Stimulated activated CD4-positive, alpha-beta T cell treated with anti-CD3 and anti-CD28 coated beads, Interleukin-4, amount 100 ng/mL, for 1 hour (primary cell): ENCODE measurements at places on chromosomes 16 and 17.
A peak's percentile ranks its signal among the peaks of the same experiment; 100 is the strongest.

DNA sequence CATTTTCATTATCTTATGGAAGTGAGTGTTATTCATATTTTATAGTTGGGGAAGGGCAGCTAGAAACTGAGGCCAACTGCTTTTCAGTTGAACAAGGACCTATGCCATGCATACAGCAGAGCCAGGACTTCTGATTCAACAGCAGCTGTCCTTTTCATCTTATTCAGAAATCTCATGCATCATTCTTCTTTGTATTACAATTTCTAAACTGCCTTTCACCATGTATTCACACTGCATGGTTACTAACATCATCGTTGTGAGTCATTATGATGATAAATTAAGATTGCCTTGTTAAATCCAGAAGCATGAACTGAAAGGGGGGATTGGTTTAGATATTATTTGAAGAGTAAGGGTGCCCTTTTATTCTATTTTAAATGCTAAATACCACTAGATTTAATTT lies 1470.1 kb upstream of the GOT2 start:
- no peak for DNase-seq

DNA sequence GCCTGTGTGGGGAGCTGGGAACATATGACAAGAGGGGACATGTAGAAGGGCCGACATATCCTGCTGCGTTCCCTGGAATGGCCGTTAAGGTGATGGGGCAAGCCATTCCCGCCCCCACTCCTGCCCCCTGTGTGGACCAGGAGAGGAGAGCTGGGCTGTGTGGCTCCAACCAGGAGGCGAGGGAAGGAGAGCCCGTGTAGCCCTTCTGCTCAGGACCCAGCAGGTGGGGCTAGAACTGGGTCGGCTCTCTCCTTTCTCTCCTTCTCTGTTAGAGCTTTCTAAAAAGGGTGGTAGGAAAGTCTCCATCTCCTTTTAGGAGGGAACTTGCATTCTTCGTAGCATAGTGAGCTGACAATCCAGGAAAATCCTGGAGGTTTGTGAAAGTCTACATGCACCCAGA lies 12.8 kb downstream of the SPHK1 start:
- no peak for DNase-seq

GRCh38 chr16:11757671-11758545 lies 15.3 kb upstream of the TXNDC11 start:
- no peak for DNase-seq

DNA sequence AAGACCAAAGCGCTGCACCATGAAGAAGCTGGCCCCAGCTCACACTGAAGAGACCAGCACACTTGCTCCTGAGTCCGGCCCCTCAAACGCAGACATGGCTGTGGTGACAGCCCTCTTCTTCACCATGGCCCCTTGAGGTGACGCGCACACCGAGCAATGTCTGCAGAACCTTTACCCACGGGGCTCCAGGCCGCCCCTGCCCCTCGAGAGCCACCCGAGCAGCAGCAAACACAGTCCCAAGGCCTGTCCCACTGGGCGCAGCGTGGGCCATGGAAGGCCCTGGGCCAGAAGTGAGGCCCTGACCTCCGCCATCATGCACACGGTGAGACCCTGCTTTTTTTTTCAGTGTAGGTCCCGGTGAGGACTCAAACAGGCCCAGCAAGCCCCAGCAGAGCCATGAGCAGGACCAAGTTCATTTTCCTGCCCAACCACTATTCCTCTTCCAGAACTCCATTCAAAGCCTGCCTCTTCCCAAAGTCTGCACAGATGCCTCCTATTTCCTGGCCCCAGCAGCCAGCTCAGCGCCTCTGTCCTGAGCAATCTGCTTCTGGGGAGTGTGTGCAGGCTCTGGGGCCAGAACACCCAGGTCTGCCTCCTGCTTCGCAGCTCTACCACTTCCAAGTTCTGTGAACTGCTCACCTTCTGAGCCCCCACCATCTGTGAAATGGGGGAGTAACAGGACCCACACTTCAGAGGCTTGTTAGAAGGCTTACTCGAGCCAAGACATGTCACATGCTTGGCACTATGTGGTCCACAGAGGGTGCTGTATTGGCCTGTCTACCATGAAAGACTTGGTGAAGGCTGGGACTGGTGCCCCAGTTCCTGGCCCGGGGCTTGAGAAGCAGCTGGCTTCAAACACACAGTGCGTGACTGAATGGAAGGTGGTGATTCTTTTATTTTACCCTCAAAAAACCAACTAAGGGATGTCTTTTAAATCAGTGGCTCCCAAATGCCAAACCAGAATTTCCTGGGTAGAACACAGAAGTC lies 35.7 kb upstream of the GSG1L start:
- DNase-seq, result no peak

GRCh38 chr16:381012-381788 lies 578 bp downstream of the PGAP6 start:
- peak; percentile 41 for DNase-seq

- no peak for DNase-seq
Observed at GRCh38 chr16:51374346-51374745, 223.3 kb upstream of the SALL1 start.

- DNase-seq, result no peak
Observed at GRCh38 chr17:37527249-37527851, 37.7 kb downstream of the DUSP14 start.

GRCh38 chr17:73956595-73957465 lies 246.6 kb upstream of the RPL38 start:
- peak; percentile 47 for DNase-seq

DNA sequence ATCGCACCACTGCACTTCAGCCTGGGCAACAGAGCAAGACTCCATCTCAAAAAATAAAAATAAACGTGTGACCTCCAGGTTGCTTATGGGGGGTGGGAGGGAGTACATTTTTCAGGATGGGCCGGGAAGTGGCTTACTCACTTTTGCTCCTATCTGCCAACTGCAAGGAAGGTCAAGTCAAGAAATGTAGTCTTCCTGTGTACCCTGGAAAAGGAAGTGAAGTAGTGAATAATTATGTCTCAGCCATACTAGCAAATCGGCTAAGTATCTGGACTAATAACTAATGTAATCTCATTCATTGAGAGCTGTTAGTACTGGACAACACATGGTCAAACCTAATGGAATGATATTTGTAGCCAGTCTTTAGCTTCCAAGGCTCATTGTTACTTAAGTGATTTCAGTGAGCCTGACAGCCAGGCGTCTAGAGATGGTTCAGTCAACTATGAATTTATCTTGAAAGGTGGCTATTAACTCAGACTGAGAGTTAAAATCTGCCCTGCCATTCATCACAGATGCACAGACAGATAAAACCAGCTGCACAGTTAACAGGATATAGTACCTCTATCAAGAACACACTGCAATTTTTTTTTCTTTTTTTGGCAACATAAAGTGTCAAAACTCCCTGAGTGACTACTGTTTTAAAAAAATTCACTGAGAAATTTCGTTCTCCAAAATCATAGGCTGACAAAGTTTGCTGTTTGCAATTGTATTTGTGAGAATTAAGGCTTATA lies 3.7 kb upstream of the TACO1 start:
- no peak for DNase-seq
